ENCODE measurements at places on chromosomes 7 and 10.

DNA sequence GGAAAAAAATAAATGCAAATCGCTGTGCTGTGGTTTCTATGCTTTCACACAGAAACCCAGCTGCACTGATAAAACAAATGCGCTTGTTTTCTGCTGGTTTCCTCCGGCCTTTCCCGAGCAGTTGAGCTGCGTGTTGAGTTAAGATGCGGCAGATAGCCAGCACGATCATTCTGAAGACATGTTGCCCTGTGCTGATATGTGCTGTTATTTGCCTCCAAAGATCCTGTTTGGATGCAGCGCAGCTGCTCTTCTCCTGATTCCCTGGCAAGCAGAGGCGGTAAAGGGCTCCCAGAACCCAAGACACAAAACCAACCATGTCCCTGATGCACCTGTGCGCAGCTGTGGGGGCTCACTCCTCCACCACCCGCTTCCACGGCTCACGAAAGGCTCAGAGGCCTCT, 225.4 kb downstream of the PAXIP1 start:
- no peak for DNase-seq

DNA sequence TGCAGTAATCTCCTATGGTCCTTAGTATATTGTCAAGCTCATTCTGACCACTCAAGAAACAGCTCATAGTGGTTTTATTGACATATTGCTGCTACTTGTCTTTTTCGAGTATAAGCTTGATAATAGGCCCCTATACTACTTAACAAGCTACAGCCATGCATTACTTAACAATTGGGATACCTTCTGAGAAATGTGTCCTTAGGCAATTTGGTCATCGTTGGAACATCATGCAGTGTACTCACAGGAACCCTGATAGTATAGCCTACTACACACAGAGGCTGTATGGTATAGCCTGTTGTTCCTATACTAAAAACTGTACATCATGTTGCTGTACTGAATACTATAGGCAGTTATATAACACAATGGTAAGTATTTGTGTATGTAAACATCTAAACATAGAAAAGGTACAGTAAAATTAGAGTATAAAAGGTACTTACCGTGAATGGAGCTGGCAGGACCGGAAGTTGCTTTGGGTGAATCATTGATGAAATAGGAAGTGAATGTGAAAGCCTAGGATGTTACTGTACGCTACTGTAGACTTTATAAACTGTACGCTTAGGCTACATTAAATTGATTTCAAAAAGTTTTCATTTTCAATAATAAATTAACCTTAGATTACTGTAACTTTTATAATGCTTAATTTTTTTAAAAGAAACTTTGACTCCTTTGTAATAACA, 160.9 kb downstream of the LRRC4 start:
- DNase-seq = no peak

DNA sequence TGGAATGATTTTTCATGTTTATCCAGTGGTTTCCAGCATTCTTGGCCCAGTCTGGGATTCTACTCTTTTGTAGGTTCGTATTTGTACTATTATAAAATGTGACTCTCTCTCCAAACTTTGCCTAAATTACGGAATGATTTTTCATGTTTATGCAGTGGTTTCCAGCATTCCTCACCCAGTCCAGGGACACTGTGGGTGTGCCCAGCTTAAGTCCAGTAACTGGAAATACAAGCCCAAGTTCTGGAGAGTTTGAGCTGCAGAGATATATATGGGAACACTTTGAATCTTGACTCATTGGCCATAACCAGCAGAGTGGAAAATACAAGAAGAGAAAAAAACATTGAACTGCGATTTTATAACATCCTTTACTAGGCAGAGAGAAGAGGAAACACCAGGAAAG, 5.9 kb upstream of the MAGI2 start:
- no peak for DNase-seq

- DNase-seq = no peak
Measured at GRCh38 chr7:94303695-94304094, 91.0 kb upstream of the COL1A2 start.

GRCh38 chr10:96229568-96230030, 41.8 kb downstream of the BLNK start:
- DNase-seq = peak; percentile 13

DNA sequence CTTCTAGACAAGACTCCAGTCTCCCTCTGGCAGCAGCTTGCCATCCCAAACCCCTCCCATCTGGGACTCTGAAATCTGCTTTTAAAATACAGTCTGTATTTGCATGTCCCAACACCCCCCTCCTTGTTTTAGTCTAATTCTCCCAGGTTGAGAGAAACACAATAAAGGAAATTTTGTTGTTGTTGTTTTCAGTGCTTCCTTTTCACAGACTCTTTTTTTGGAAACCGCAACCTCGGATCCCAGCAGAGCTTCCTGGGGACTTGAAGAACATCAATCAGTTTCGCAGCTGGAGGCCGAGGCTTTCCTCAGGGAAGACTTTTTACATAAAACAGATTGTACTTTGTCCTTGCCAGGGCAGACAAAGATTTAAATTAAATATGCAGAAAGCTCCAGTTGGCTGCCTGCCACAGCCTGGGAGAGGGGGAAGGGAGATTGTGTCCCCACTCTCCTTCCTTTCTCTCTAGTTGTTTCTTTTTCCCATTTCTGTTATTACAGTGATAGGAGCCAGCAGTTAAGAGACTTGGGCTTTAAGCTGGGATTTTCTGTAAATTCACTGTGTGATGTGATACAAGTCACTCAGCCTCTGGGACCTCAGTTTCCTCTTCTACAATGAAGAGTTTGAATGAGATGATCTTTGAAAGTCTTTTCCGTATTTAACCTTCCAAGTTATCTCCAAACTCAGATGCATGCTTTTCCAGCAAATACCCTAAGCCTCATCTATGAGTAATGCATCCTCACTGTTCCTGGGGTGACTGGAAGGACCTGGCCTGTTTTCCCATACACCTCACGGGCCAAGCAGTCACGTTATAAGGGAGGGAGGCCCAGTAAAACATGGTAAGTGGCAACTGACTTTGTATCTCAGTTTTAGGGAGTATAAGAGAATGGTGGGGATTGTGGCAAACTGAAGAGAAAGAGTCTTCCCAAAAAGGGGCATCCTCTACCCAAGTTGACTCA, 192.3 kb downstream of the REEP3 start:
- DNase-seq = no peak

- no peak for DNase-seq
Measured at GRCh38 chr7:33837356-33837851, 67.9 kb upstream of the BMPER start.

DNA sequence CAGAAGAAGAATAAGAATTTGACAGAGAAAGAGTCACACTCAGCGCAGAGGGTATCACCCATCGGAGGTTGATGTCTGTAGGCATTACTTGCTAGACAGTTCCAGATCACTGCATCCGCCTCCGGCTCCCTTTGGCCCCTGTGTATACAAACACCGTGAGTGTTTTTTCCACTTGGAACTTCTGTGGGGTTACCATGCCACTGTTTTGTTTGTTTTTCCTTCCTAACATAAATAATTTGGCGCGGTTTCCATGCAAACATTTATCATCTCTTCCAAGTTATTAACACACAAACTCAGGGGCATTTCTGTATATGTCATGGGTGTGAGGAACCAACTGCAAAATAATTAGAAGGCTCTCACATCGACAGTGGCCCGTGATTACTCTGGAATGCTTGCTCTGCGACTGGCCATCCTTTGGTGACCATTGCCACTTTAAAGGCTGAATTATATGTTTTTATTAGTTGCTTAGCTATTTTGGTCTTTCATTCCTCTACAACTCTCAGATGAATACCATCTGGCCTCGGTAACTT, 612.2 kb upstream of the MKI67 start:
- DNase-seq = no peak

GRCh38 chr7:16234493-16235146, 186.7 kb downstream of the CRPPA start:
- no peak for DNase-seq

DNA sequence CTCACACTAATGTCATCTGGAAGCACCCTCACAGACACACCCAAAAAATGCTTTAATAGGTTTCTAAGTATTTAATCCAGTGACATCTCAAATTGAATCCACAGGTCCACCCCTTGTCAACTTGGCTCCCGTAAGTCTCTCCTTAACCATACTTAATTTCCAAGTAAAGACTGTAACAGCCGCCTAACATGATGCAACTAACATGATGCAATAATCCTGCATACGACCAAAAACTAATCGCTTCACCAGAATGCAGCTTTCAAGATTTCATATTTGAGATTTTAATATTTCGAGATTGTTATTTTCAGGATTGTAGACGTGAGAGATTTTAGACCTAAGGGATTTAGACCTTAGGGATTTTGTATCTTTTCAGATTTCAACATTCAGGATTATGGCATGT, 3.7 kb upstream of the HDAC9 start:
- DNase-seq = no peak

GRCh38 chr10:74962517-74962916, 136.1 kb downstream of the KAT6B start:
- DNase-seq = no peak

DNA sequence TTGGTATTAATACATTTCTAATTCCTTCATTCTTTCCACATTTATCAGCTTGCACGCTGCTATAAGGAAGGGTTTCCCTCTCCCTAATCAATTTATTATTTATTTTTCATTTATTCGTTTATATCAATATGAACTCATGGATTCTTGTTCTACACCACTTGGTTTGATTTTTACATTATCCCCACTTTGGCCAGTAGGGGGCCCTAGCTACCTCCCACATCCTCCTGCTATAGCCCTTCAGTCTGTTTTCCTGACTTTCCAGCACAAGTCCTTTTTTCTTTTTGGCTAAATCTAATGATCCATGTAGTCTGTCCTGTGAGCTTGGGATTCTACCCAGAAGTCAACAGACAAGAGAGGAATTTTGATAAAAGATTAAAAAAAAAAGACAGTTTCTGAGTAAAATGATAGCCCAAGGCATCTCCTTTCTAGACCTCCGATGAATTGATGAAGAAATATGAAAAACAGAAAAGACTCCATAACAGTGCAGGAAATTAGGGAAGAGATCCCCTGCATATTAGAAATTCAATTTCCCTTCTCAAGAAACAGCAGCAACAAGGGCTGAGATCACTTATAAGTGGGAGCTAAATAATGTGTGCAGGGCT, 47.7 kb downstream of the LYZL2 start:
- DNase-seq = no peak

GRCh38 chr7:28362812-28363211, 49.5 kb upstream of the CREB5 start:
- DNase-seq = no peak

DNA sequence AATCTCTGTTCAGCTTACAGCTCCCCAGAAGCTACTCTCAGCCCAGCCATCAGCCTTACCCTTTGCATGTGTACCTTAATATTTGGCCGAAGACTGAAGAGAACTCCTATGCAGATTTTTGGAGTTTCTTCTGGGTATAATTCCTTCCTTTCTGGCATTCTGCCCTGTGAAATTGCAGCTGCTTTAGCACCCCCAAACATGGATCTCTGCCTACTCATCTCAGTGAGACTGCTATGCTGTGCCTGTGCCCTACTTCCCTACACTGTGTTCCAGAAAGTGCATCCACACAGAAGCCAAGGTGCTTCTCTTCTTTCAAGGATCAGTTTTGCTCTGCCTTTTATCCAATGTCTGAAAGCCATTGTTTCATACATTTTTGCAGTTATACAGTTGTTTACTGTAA, 81.6 kb downstream of the NPY start:
- no peak for DNase-seq

DNA sequence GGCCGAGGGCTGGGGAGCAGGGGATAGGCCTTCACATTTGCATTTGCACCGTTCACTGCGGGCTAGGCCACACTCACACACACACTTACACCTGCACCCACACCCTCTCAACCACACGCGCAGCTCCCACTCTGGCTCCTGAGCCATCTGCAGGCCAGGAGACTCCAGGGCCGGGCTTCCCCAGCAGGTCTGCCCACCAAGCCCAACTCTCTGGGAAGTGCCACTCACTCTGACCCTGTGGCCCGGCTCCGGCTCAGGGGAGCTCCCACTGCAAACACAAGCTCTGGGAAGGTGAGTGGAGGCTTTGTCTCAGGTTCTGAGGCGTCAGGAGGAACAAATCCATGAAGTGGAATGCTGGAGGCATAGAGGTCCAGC, 157.9 kb downstream of the NRF1 start:
- DNase-seq = no peak

GRCh38 chr7:157384301-157384700, 47.5 kb downstream of the DNAJB6 start:
- DNase-seq = no peak

GRCh38 chr10:105973360-105973759, 1191.1 kb downstream of the SORCS1 start:
- DNase-seq = no peak

DNA sequence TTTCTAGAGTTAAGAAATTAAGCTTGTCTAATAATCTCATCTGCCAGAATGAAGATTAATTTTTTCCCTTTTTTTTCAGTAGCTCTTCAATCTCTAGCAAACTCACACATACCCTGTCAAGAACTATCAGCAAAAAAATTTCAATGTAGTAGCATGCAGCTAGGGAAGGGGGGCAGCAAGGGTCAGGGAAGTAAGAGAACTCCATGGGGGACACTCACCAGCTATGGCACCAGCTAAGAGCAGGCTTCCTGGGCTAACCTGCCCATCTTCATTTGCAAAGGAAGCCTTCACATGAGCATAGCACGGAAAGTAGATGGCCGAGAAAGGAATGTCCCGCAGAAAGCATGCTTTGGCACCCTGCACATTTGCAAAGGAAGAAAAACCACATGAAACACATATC, 190.4 kb downstream of the SLC25A13 start:
- DNase-seq = no peak

GRCh38 chr10:5391790-5392189, 12.8 kb downstream of the TUBAL3 start:
- DNase-seq = no peak

DNA sequence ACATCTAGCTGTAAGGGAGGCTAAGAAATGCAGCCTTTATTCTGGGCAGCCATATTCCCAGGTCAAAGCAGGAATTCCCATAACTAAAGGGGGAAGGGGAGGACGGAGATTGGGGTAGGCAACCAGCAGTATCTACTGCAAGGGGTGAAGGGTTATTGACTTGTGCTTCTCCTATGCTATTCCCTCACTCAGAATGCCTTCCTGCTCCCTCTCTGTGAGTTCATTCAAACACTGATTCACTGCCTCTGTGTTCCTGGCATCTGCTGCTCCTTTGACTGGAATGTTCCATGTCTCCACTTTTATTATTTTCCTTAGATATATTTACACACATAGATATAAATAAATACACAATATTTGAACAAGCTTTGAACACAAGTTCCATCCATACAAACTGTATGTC, 11.1 kb downstream of the HTR7 start:
- DNase-seq = no peak

DNA sequence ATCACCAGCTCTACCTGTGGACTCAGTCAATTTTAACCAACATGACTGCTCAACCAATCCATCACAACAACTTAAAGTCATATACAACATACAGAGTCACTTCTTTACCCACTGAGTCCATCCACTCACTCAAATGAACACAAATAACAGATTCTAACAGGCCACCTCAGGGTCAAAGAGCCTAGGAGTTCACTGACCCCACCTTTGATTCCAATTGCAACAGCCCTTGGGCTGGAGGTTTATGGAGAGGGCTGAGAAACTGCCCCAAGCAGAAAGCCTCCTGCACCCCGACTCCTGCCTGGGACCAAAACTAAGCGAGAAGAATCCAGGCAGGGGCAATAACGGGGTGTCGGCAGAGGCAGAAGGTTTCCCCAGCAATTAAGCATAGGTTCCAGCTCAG, 263.8 kb downstream of the PARD3 start:
- no peak for DNase-seq

- no peak for DNase-seq
Measured at GRCh38 chr7:69172357-69173077, 425.8 kb upstream of the AUTS2 start.

- DNase-seq = no peak
Measured at GRCh38 chr7:91811236-91811635, 69.3 kb downstream of the MTERF1 start.
